ENCODE measurements at places on chromosomes 16 and 17. TPM values are rescaled to one million over a fixed set of nuclear protein-coding genes. Genes with fewer than 3 reads are reported as not detected.

DNA sequence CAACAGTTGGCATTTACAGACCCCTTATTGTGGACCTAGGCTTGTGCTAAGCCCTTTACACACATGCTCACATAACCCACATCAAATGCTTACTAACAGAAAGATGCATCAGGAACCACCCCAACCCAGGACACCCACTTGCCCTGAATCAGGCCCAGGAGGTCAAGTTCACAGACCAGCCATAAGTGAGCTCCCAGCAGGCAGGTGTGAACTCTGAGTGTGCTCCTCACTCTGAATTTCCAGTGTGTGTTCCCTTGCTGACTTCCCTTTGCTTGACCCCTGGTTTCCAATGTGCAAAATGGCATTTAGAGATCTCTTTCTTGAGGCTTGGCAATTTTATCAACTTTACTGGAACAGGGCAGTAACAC, 87.0 kb downstream of the BMERB1 start:
- DNase-seq: no peak

The TMEM88 gene
- 1.2 TPM for total RNA-seq

DNA sequence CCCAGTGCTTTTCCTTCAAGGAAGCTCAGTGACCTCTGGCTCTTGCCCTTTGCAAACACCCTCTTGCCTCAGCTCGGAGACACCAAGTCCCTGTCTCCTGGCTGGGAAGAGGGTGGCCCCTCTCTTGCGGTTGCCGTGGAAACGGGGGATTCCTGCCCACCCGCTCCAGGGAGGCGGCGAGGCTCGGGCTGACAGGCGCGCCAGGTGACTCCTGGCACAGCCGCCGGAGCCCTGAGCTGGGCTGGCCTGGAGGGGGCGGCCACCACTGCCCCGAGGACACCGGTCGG, 71.4 kb downstream of the ABR start:
- DNase-seq: no peak

DNA sequence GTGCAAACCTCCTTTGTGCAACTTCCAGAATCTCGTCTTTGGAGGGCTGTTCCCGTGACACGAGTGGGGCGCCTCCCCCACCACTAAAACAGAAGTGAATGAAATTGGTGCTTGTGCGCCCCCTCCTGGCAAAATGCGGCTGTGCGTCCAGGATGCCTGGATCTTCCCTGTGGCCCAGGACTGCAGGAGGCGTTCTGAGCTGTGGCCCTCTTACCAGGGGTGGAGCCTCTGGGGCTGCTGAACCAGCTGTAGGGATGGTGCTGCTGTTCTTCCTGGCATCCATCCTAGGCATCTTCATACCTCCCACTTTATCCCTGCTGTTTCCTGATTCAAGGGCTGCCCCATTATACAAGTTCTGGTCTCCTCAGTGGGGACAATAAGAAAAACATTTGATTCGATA, 18.5 kb upstream of the NAGLU start:
- peak; percentile 85 for DNase-seq

- no peak for DNase-seq
Observed at GRCh38 chr17:70139449-70139993, 29.8 kb upstream of the KCNJ2 start.

Measured in activated CD8-positive, alpha-beta memory T cell treated with anti-CD3 and anti-CD28 coated beads, Interleukin-2, amount 10 ng/mL, durations not matched to agents 7 days and 5 days (primary cell).